Astrocyte (in vitro differentiated cells and primary cell): ENCODE measurements at places on chromosomes 7 and 10. TPM values are rescaled to one million over a fixed set of nuclear protein-coding genes. Genes with fewer than 3 reads are reported as not detected.
A peak's percentile ranks its signal among the peaks of the same experiment; 100 is the strongest.

DNA sequence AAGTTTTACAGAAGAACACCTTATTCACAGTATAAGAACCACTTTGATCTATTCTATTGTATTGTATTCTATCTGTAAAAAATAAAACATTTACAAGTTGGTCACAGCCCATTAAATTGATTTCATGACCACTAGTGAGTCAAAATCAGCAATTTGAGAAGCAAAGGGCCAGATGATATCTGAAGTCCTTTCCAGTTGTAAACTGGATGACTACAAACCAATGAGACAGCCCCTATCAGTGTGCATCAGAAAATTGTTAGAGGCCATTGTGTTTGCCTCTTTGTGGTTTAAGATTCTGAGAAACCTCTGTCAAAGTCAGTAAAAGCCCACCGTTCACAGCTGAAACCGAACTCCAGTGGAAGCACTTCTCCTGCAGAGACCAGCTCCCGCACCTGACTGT is 54.8 kb downstream of the TBXAS1 start:
- no peaks in the 10 kb centered on the region for H3K4me1 ChIP-seq
- no peaks in the 10 kb centered on the region for H3K36me3 ChIP-seq
- DNase-seq, result no peak
- H3K4me3 ChIP-seq, result no peak overlapping the region
- no peak overlapping the region for H3K27ac ChIP-seq

DNA sequence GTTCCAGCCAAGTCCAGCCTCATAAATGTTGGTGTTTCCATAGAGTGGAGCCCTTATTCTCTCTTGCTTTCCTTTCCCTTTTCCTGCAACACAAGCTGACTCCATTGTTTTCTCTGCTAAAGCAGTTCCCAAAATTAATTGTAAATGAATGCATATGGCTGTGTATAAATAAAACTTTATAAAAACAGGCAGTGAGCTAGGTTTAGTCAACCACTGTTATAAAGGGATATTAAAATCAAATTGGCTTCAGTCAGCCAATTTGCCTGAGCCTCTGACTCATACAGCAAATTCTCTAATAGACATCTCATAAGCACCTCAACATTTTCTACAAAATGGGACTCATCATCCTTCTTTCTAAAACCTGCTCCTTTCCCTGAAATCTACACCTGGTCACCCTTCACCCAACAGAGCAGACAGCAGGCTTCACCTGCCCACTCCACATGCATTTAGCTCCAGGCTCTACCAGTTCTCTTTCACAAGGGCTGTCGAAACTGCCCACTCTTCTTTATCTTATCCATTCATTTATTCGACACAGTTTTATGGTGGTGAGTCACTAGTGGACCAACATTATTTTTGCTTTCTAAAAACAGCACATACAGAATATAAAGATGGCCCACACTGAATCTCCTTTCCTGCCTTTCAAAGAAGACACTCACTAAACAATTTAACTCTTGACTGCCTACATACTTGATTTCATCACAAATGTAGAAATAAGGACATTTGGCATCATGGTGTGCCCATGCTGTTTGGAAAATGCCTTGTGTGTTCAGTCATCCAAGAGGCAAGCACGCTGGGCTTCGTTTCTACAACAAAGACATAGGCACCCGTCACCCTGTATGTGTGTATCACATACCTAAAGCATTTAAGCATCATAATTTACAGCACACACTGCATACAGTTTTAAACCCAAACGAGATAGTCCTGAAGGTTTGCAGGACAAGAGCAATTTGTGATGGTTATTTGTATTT is 74.6 kb upstream of the C7orf33 start:
- H3K27me3 ChIP-seq, result no peaks in the 10 kb centered on the region
- H3K4me3 ChIP-seq, result no peak overlapping the region
- peak; percentile 8 for DNase-seq
- no peaks in the 10 kb centered on the region for H3K36me3 ChIP-seq
- H3K4me1 ChIP-seq, result peaks cover 8% of the 10 kb centered on the region

DNA sequence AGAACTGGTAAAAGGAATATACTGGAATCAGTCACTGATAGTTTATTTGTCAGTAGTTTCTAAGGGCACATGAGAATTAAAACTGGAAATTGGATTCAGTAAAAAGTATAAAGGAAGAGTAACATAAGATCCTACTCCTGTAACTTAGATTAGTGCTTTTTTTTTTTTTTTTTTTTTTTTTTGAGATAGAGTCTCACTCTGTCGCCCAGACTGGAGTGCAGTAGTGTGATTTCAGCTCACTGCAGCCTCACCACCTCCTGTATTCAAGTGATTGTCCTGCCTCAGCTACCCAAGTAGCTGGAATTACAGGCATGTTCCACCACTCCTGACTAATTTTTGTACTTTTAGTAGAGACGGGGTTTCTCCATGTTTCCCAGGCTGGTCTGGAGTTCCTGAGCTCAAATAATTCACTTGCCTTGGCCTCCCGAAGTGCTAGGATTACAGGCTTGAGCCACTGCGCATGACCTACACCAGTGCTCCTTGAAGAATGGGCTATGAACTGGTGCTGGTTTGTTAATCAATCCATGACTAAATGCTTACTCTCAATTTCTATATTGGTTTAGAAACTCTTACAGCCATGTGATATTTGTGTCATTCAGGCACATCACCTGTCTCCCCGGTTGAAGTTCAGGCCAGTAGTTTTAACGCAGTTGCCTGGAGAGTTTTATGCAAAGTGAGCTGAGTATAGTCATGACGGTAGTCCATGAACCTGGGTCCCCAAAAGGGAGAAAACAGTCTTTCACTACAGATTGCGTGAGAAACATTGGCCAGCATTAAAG is 65.0 kb downstream of the ZEB1 start:
- peaks cover 8% of the 10 kb centered on the region for H3K36me3 ChIP-seq
- no peak overlapping the region for H3K4me3 ChIP-seq
- H3K27ac ChIP-seq, result no peak overlapping the region
- peaks cover 13% of the 10 kb centered on the region for H3K4me1 ChIP-seq
- H3K27me3 ChIP-seq, result no peaks in the 10 kb centered on the region
- DNase-seq, result no peak

The WIPF3 gene
- 0.87 and 1.0 TPM in 2 replicates for total RNA-seq

- no peak overlapping the region for H3K27ac ChIP-seq
- H3K36me3 ChIP-seq, result no peaks in the 10 kb centered on the region
- DNase-seq, result no peak
- H3K27me3 ChIP-seq, result no peaks in the 10 kb centered on the region
- no peak overlapping the region for H3K4me3 ChIP-seq
Observed at GRCh38 chr7:89772276-89772675, 382.0 kb upstream of the STEAP1 start.

DNA sequence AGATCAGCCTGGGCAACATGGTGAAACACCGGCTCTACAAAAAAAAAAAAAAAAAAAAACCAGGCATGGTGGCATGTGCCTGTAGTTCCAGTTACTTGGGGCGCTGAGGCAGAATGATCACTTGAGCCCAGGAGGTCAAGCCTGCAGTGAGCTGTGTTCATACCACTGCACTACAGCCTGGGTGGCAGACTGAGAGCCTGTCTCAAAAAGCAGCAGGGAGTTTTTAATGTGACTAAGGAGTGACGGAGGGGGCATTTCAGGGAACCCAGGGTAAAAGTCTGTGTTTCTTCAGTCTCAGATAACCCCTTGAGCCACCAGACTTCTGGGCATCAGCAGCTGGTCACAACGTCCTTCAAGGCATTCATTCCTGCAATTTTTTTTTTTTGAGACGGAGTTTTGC is 2.2 kb upstream of the C10orf95 start:
- peaks cover 27% of the 10 kb centered on the region for H3K4me1 ChIP-seq
- H3K27ac ChIP-seq, result peak overlapping the region; percentile 15
- H3K4me3 ChIP-seq, result no peak overlapping the region
- no peak for DNase-seq

- H3K4me3 ChIP-seq, result no peak overlapping the region
- H3K4me1 ChIP-seq, result peaks cover 11% of the 10 kb centered on the region
- H3K27me3 ChIP-seq, result no peaks in the 10 kb centered on the region
- H3K27ac ChIP-seq, result peak overlapping the region; percentile 25
- H3K36me3 ChIP-seq, result no peaks in the 10 kb centered on the region
- DNase-seq, result no peak
Observed at GRCh38 chr7:154767821-154768415, 235.0 kb downstream of the PAXIP1 start.

DNA sequence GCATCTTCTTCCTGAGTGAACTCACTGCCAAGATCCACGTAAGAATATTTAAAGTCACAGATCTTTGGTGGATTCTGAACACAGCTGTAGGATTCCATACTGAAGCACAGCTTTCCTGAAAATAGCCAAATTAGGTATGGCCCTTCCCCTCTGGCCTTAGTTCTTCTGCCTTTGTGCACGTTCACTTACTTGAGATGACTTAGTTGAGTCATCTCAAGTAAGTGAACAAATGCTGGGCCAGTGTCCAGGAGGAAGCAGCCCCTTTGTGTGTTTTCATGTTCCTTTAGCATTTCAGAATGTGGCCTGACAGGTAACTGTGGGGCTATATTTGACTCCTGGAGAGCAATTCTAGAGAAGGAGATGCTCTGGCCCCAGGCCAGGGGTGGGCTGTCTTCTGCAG is 51.5 kb downstream of the CCNY start:
- H3K27ac ChIP-seq, result no peak overlapping the region
- peak; percentile 67 for DNase-seq
- no peak overlapping the region for H3K4me3 ChIP-seq
- no peaks in the 10 kb centered on the region for H3K36me3 ChIP-seq
- peaks cover 9% of the 10 kb centered on the region for H3K4me1 ChIP-seq

The NPTX2 gene
- 2.4 and 4.2 TPM in 2 replicates for total RNA-seq

DNA sequence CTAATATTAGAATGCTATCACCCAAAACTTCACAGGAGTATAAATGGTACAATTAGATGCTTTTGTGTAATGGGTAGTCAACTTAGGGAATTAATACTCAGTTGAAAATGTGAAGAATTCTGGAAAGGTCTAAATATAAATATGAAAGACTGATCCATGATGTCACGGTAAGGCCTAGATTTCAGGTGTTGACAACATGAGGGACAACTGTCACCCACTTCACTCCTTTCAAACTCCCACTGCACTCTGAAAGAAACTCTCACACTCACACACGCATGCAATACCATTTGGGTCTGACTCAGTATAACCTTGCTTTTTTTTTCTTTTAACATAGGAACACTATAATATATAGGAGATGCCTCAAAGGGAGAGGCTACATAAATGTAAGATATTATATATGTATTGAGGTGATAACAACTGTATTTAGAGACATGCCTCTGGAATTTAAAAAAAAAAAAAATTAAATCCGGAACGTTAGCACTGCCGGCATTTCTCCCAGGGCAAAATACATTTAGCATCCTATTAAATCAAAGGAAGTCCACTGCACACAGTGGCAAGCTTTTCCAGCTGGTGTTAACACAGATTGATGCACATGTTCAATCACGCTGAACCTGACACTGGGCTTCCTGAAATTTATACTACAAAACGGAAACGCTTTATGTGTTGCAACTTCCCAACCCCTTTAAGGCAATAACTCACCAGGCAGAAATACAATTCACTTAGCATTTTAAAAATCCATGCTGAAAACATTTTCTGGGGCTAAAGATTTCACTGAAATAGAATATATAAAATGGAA is 74.9 kb downstream of the RSU1 start:
- H3K27ac ChIP-seq, result no peak overlapping the region
- DNase-seq, result no peak
- no peak overlapping the region for H3K4me3 ChIP-seq
- H3K4me1 ChIP-seq, result no peaks in the 10 kb centered on the region

The TEX47 gene
- total RNA-seq, result not detected in 2 replicates

- H3K4me3 ChIP-seq, result no peak overlapping the region
- no peaks in the 10 kb centered on the region for H3K36me3 ChIP-seq
- no peaks in the 10 kb centered on the region for H3K27me3 ChIP-seq
- no peak for DNase-seq
Observed at GRCh38 chr7:89687211-89687610, 467.1 kb upstream of the STEAP1 start.

The RAPGEF5 gene
- total RNA-seq, result 0.29 and 1.0 TPM in 2 replicates

DNA sequence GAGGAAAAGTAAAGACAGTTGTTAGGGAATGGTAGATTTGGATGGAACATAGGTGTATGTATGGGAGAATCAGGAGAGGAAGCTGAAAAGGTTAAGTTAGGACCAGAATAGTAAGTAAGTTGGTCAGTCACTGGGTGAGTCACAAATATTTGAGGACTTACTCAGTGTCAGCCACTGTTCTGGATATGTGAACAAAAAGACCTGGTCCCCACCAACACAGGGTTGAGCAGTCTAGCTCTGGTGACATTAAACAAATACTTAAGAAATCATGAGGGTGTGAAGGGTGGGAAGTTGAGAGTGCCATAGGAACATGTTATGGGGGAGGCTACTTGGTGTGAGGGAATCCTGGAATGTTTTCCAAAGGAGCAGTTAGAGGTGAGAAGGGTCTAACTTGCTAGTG is 246.9 kb downstream of the PTEN start:
- H3K4me1 ChIP-seq, result peaks cover 10% of the 10 kb centered on the region
- H3K27me3 ChIP-seq, result no peaks in the 10 kb centered on the region
- no peaks in the 10 kb centered on the region for H3K36me3 ChIP-seq

The PNLIPRP1 gene
- total RNA-seq, result not detected in 2 replicates

GRCh38 chr7:48441848-48442492 is 270.7 kb downstream of the ABCA13 start:
- H3K4me1 ChIP-seq, result no peaks in the 10 kb centered on the region
- no peaks in the 10 kb centered on the region for H3K27me3 ChIP-seq
- H3K36me3 ChIP-seq, result no peaks in the 10 kb centered on the region
- H3K27ac ChIP-seq, result no peak overlapping the region
- DNase-seq, result no peak
- no peak overlapping the region for H3K4me3 ChIP-seq

DNA sequence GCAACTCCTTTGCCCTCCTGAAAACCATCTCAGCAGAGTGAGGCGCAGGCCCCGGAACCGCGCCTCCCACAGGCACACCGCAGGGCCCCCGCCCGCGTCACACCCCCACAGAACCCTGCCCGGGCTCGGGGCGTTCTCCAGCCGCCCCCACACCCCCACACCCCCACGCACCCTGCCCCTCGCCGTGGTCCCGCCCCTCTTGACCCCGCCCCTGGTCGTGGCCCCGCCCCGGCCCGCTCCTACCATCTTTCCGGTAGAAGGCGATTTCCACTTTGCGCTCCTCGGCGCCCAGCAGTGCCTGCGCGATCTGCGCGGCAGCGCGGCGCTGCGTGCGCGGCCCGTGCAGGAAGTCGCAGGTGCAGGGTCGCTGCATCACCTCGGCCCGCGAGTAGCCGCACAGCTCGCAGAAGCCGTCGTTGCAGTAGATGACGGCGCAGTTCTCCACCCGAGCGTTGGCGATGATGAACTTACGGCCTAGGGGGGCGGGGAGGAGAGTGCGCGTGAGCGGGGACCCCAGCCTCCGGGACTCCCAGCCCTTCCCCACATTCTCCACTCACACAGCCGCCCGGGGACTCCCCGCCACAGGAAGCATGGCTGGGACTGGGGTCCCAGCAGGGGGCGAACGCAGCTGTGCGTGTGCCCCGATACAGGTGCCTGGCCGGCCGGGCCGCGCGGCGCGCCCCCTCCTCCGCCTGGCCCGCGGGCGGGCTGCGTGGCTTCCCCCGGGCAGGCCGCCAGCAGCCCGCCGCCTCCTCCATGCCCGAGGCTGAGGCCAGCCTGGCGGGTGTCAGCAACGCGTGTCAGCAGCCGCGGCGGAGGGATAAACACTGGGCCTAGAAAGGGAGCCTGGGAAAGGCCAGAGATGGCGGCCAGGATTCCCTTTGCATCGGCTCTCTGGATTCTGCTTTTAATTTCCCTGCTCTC is 3.4 kb downstream of the KCNH2 start:
- no peak overlapping the region for H3K27ac ChIP-seq
- H3K36me3 ChIP-seq, result no peaks in the 10 kb centered on the region
- peaks cover 5% of the 10 kb centered on the region for H3K4me1 ChIP-seq
- DNase-seq, result no peak

- H3K36me3 ChIP-seq, result no peaks in the 10 kb centered on the region
- no peak overlapping the region for H3K4me3 ChIP-seq
- H3K27me3 ChIP-seq, result no peaks in the 10 kb centered on the region
- no peak overlapping the region for H3K27ac ChIP-seq
- DNase-seq, result no peak
Observed at GRCh38 chr10:82472406-82473335, 597.7 kb downstream of the NRG3 start.
